Stimulated activated CD4-positive, alpha-beta T cell treated with anti-CD3 and anti-CD28 coated beads, Interleukin-4, amount 100 ng/mL, for 4 hours (primary cell): ENCODE measurements at places on chromosomes 7 and 10.

GRCh38 chr10:112379635-112380296 is 5.8 kb downstream of the ACSL5 start:
- no peak for DNase-seq

- DNase-seq = no peak
These were observed 130.2 kb downstream of the KCNMA1 start for GRCh38 chr10:77507291-77507880.

DNA sequence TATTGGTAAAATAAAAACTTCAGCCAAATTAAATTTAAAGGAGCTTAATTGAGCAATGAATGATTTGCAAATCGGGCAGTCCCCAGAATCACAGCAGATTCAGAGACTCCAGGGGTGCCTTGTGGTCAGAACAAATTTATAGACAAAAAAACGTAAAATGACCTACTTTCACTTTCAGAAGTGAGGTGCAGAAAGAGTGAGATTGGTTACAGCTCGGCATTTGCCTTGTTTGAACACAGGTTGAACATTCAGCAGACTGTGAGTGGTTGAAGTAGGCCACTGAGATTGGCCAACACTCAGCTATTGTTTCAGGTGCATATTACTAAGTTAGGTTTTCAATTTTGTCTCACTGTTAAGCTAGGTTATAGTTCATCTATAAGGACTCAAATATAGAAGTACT is 153.4 kb downstream of the BICC1 start:
- no peak for DNase-seq

DNA sequence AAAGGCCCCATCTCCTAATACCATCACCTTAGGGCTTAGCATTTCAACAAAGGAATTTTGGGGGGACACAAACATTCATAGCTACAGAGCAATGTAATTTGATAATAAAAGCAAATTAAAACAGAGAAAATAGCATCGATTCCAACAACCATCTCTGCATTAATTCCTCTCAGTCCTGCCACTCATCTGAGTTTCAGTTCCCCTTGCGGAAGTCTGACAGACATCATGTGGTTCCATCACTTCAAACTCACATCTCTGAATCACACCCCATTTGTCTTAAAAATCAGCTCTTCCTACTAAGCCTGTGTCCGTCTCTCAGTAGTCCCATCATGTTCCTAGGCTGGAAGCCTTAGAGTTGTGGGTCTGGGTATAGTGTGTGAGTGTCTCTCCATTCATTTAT is 3.6 kb downstream of the ADCK2 start:
- DNase-seq = no peak

- DNase-seq = no peak
These were observed 27.1 kb downstream of the MDH2 start for GRCh38 chr7:76074972-76075370.

DNA sequence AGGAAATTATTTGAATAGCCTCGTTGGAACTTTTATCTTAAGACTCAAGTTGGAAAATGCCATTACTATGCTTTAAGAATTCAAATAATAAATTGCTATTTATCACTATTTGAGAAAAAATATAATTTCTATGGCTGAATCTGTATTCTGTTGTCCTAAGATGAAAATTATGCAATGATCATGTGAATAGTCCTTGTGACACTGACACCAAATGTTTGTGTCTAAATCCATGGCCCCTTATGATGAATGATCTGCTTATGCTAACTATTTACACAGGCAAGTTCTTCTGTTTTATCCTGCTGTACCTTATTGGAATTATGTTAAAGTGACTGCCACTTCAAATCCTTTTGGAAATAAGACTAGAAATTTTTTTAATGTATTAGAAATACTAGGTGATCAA is 208.7 kb downstream of the DOCK4 start:
- no peak for DNase-seq

DNA sequence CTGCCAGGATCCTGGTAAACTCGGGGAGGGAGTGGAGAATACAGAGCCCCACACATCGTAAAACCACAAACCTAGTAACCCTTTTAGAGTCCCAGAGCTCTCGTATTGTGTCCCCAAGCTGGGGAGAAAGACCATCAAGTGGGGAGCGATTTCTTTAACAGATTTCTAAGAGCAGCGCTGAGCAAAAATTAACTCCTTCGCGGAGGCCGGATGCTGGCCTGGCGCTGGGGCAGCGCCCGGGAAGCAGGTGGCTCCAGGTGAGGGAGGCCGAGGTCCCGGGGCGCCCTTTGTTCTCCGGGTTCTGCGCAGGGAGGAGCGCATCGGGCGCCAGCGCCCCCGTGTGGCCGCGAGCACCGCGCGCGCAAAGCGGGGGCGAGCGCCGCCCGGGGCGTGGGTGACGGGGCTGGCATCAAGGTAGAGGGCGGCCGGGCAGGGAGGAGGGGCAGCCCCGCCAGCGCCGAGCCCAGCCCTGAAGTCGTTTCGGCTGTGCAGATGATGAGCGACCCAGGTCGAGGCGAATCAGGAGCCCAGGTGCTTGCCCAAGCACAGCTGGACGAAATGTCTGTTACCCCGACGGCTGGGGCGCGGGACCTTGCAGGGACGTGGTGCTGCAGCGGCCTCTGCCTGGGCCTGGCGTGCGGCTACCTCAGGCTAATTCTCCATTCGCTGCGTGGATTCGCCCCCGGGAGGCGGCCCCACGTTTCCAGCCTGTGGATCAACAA is 10.4 kb upstream of the FGFR2 start:
- peak; percentile 36 for DNase-seq

GRCh38 chr7:47518827-47519226 is 63.1 kb downstream of the TNS3 start:
- DNase-seq = no peak

DNA sequence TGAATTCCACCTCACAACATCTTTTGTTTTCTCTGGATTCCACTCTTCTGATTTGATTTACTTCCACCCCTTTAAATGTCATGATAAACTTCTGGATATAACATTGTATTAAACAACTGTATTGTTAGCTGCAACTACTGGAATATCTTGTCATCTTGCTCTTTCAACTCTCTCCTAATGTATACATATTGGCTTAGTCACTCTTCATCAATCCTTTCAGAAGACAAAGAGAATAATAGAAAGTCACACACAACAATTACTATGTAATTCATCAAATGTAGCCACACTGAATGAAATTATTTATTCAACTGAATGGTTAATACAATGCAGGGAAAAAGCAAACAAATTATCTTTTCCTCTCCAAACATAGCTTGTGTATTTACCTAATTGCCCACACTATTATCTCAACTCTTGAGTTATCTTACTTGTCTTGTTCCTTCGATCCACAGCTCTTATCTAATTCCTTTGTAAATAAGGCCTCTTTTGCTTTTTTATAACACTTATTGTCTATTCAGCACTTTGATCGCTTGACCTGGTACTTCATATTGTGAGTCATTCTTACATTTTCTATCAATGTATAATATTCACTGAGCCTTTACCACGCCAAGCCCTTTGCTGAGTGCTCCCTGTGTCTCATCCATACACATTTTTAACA is 16.7 kb downstream of the SEMA3A start:
- no peak for DNase-seq

DNA sequence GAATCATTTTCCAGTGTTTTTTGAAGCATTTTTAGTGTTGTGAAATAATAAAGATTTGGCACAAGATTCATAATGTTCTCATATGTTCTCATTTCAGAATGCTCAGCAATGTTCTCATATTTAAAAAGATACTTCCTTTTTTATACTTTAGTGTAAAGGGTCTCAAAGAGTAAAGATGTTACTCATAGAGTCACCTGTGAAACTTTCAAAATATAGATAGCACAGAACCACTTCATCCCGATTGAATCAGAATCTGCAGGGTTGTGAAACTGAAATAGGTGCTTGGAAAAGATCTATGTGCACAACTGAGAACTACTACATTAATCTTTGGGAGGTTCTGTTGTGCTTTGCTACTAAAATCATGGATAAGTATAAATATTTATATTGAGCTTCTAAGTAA is 144.7 kb downstream of the MDFIC start:
- no peak for DNase-seq

GRCh38 chr10:36118314-36118713 is 476.2 kb upstream of the FZD8 start:
- DNase-seq = no peak

- DNase-seq = no peak
These were observed 24.5 kb downstream of the ADRB1 start for GRCh38 chr10:114068054-114068707.

DNA sequence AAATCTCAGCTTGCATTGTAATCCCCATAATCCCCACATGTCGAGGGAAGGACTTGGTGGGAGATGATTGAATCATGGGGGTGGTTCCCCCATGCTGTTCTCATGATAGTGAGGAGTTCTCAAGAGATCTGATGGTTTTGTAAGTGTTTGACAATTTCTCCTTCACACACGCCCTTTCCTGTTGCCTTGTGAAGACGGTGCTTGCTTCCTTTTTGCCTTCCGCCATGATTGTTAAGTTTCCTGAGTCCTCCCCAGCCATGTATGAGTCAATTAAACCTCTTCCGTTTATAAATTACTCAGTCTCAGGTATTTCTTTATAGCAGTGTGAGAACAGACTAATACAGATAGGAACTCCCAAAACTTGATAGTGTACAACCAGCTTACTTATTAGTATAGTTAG is 98.6 kb downstream of the CREM start:
- DNase-seq = no peak

DNA sequence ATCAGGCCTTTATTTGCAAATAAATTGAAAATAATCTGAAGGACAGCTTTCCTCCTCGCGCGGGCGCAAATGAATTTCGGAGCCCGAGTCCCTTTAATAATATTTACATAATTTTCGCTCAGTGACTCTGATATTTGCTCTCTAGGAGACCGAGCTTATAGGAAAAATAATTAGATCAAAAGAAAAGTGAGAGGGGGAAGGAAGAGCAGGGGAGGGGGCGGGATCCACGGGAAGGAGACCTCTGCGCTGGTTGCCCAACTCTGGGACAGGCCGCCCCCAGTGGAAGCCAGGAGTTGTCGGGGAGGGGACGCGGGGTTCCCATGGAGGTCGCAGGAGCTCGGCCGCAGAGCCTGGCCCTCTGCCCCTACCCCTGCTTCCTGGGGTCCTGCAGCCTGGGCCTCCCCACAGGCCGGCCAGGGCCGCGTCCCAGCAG is 5.8 kb downstream of the UNCX start:
- DNase-seq = no peak
